Calu3 (cell line): ENCODE measurements at places on chromosomes 2 and 18.
A peak's percentile ranks its signal among the peaks of the same experiment; 100 is the strongest.

GRCh38 chr2:71863396-71863795, 284.3 kb downstream of the CYP26B1 start:
- no peak for DNase-seq

DNA sequence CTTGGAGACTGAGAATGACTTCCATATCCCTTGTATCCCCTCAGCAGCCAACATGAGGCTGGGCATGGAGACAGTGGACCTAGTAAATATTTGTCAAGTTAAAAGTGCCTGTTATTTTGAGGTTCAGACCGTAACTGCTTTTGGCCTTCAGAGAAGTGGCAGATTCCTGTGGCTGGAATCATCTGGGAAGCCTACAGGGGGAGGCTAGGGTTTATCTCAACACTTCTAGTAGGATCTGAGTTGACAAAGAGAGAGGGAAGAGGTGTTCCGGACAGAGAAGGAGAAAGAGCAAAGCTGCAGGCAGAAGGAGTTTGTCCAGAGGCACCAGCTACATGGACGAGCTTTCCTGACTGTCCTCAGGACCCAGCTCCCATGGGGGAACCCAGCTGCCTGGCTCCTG, 27.0 kb downstream of the SLC14A2 start:
- no peak for DNase-seq

- DNase-seq = no peak
Observed at GRCh38 chr2:239302808-239303557, 97.8 kb downstream of the HDAC4 start.

GRCh38 chr2:164510895-164511294, 110.4 kb downstream of the GRB14 start:
- no peak for DNase-seq

DNA sequence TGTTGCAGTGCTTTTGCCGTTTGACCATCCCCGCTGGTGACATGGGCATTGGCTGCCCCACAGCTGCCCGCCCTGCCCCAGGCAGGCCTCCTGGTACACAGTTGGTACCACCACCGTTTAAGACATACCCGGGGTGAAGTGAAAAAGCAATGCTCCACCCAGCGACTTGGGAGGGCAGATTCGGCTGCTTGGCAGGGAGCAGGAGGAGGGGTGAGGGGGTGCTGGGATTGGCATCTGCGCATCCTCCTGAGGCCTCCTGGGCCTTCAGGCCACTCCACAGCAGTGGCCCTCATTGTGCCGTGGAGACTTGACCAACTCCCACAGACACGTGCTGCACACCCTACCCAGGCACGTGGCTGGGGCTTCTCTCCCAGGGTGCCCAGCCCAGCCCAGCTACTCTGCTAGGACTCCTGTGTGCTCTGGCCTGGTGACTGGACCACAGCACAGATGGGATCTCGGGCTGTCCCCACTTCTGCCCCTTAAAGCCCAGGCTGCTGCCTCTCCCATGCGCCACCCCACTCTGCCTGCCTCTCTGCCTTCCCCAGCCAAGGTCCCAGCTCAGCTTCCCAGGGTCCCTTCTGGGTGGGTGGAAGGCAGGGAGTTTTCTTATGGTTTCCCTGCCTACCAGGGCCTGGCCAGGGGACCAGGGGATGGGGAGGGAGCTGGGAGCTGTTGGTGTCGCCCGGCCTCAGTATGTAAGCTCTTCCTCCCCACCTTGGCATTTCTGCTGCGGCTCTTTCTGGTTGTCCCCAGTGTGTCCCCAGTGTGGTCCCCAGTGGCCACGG, 157.0 kb upstream of the HS6ST1 start:
- DNase-seq = no peak

DNA sequence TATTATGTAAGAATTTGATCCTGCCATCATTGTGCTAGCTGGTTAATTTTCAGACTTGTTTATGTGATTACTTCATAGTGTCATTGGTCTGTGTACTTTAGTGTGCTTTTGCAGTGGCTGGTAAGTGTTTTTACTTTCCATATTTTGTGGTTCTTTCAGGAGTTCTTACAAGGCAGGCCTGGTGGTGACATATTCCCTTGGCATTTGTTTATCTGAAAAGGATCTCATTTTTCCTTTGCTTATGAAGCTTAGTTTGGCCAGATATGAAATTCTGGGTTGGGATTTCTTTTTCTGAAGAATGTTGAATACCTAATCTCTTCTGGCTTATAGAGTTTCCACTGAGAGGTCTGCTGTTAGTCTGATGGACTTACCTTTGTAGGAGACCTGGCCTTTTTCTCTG, 72.8 kb upstream of the MC4R start:
- no peak for DNase-seq

- DNase-seq = peak; percentile 14
Observed at GRCh38 chr2:68466361-68466777, 725 bp downstream of the FBXO48 start.
